ENCODE measurements at places on chromosomes 5 and 9.
A peak's percentile ranks its signal among the peaks of the same experiment; 100 is the strongest.

DNA sequence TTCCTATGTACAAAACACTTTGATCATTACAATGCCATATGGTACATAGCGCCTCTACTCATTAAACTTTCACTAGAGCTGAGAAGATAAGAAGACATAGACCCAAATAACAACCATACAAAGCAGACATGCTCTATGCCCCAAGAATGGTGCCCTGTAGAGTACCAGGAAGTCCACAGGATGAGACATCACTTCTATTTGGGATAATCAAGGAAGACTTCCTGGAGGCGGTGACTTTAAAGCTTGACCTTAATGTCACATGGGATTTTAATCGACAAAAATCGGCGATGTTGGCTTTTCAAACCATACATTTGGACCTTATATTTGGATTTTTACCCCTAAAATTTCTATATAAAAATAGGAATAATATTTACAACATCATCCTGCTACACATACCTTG lies 224.3 kb upstream of the MAP3K1 start:
- DNase-seq = no peak

DNA sequence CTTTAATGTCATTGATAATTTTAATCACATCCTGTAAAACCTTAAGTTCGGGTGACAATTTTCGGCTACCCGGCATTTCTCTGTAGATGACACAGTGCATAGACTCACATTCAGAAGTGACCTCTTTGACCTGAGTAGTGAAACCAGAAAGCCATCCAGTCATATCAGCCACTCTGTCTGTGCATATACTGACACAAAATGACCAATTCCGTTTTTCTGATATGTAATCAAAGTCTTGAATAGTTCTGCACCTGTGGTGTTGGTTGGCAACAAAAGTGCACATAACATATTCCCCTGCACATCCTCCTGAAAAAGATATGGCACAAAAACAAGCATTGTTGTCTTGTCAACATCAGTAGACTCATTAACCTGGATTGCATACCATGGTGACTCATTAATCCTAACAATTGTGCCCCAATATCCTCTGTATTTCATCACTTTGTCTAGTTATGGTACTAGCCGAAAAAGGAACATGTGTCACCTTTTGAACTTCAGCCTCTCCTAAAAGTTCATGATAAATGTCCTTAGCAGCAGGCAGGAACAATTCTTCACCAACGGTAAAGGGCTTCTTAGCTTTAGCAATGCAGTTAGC lies 4.6 kb upstream of the HNRNPA0 start:
- DNase-seq = peak; percentile 21

- peak; percentile 19 for DNase-seq
These were observed 2.7 kb downstream of the LARP1 start for GRCh38 chr5:154757814-154758406.

GRCh38 chr5:28216939-28217360 lies 1178.6 kb upstream of the CDH9 start:
- DNase-seq = no peak

DNA sequence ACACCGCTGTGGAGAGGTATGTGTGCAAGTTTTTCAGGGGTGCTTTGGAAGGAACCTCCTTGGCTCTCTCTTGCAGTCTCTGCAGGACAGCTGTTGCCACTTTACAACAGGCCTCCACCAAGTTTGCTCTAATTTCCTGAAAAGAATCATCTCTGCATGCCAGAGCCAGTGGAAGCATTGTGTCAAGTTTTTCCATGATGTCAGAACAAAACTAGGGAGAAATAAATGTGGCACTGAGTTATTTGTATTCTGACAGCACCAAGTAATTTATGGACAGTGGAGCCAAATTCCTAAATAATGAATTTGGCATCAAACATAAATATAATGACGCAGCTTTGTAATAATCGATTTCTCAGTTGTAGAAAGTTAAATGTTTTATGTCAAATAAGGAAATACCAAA lies 146.9 kb downstream of the KIAA0825 start:
- DNase-seq = no peak

GRCh38 chr5:14776602-14777001 lies 95.0 kb downstream of the ANKH start:
- no peak for DNase-seq

DNA sequence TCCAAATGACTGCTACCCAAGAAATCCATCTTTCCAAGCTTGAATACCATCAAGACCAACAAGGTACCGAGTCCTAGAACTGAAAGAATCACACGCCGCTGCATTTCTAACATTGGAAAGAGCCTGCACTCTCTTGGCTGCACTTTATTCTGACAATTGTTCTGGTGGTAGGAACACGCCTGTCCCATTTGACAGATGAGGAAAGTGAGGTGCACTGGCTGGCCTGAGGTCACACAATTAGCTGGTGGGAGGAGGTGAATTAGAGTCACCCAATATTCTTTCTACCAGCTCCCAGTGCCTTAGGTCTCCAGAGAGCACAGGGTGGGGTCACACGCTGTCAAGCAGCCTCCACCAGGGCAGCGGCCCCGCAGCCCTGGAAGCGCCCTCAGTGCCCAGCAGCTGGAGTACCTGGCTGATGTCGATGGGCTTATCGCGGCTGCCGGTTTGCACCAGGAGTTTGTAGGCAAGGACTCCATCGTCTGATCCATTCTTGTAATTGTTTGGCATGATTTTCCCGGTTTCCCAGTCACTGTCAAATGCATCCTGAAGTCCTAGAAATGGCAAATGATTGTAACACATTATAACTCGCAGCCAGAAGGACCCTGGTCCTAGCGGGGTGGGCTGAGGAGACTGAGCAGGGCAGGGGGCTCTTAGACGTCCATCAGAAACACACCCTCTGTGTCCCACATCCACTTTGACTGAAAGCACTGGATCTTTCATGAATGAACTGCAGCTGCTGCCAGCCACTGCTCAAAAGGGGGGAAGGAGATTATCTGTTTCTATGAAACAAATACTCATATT lies 55.1 kb downstream of the PTCH1 start:
- no peak for DNase-seq

DNA sequence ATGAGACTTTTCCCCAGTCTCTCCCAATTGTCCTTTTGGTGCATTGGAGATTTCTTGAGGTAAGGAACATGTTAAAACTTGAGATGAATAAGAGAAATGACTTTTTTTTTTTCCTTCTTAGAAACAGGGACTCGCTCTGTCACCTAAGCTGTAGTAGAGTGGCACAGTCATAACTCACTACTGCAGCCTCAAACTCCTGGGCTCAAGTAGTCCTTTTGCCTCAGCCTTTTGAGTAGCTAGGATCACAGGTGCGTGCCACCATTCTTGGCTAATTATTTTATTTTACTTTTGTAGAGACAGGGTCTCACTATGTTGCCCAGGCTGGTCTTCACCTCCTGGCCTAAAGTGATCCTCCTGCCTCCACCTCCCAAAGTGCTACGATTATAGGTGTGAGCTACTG lies 25.9 kb downstream of the CDC42SE2 start:
- DNase-seq = no peak

Data from EL (cell line).